ENCODE measurements at places on chromosomes 5 and 9. TPM values are rescaled to one million over a fixed set of nuclear protein-coding genes. Genes with fewer than 3 reads are reported as not detected.

STKLD1 gene
- 4.1 TPM for total RNA-seq

DNA sequence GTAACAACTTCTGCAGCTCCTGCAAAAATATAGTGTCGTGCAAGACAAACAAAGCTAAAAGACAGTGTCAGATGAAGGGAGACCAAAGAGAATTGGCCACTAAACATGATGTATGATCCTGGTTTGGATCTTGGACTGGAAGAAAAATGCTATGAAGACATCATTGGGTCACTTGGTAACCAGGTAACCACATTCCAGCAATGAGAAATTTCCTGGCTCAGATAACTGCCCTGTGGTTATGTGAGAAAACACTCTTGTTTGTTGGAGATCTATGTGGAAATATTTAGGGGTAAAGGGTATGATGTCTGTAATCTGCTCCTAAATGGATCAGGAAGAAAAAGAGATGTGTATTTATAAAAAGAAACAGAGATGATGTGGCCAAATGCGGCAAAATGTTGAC is 45.5 kb upstream of the ANKRD33B start:
- DNase-seq: peak; percentile 42
- no peak overlapping the region for H3K4me3 ChIP-seq
- peak overlapping the region; percentile 4 for H3K27ac ChIP-seq
- no peaks in the 10 kb centered on the region for H3K27me3 ChIP-seq
- peaks cover 5% of the 10 kb centered on the region for H3K4me1 ChIP-seq

- DNase-seq: no peak
- H3K27me3 ChIP-seq: no peaks in the 10 kb centered on the region
- no peak overlapping the region for H3K27ac ChIP-seq
- no peaks in the 10 kb centered on the region for H3K4me1 ChIP-seq
- no peaks in the 10 kb centered on the region for H3K36me3 ChIP-seq
Measured at GRCh38 chr5:51039424-51040329, 343.6 kb upstream of the ISL1 start.

DNA sequence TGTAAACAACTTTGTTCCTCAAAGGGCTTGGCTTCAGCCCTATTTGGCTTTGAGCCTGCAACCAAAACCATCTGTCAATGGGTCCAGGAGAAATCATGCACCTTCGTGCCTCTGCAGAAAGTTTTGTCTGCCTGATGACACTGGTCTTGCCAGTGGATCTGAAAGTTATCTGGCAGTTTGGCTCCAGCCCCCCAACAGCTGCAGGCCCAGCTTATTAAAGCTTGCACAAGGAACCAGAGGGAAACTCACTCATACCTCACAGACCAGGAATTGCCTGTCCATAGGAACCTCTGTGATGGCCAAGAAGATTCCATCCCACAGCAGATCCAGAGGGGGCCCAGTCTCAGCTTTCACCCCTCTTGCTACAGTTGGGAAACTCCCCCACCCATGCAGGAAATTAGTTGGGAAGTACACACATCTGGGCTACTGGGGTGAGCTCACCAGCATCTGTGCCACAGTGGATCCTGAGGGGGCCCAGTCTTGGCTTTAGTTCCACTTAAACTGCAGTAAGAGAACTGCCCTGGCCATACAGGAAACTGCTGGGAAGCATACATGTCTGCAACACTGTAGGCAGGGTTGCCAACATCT is 265.5 kb downstream of the GRIA1 start:
- no peaks in the 10 kb centered on the region for H3K27me3 ChIP-seq
- H3K27ac ChIP-seq: no peak overlapping the region
- 0 out of 2 replicates have a peak, but pooled peaks cover 8% of the 10 kb centered on the region for H3K4me1 ChIP-seq
- no peak for DNase-seq
- H3K36me3 ChIP-seq: no peaks in the 10 kb centered on the region

C5orf52 gene
- not detected for total RNA-seq

DNA sequence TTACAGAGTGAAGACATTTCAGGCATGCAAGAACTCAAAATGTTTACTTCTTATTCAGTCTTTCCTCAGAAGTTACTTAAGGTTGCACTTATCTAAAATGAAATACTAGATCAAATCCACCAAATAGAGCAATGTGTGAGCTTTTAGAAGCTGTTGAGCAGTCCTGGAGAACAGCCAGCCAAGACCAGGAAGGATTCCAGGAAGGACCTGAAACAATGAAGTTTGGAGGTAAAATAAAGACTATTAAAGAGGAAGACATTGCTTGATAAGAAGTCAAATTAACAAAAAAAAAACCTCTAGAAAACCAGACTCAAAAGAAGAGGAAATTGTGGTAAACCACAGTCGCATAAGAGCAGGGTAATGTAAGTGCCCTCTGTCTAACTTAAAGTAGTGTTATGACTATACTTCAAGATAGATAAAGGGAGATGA is 156.2 kb upstream of the S1PR3 start:
- no peak overlapping the region for H3K27ac ChIP-seq
- H3K27me3 ChIP-seq: no peaks in the 10 kb centered on the region
- H3K4me1 ChIP-seq: no peaks in the 10 kb centered on the region
- no peak for DNase-seq
